ENCODE measurements at places on chromosomes 4 and X.

- no peak for DNase-seq
Observed at GRCh38 chr4:73452953-73453700, 17.1 kb downstream of the AFP start.

GRCh38 chr4:187550256-187550950, 445.2 kb upstream of the ZFP42 start:
- DNase-seq, result no peak

- DNase-seq, result no peak
Observed at GRCh38 chr4:48173056-48173991, 39.3 kb upstream of the TXK start.

- no peak for DNase-seq
Observed at GRCh38 chr4:10129196-10130177, 12.9 kb upstream of the WDR1 start.

DNA sequence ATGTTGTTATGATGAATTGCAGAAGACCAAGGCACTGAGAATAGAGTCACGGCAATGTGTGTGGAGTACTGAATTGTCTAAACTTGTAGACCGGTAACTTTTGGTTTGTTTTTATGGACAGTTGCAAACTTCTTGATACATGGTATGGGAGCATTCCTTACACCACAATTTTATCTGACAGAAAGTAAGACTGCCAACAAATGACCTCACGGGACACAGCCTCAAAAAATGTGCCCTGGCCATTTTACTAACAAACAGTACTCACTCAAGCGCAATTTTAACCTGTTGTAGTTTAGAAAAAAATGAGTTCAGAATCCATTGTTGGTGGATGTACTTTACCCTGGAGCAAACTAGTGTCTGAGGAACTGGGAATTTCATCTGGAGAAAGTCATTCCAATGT, 321.2 kb downstream of the CAMK2D start:
- DNase-seq, result no peak

DNA sequence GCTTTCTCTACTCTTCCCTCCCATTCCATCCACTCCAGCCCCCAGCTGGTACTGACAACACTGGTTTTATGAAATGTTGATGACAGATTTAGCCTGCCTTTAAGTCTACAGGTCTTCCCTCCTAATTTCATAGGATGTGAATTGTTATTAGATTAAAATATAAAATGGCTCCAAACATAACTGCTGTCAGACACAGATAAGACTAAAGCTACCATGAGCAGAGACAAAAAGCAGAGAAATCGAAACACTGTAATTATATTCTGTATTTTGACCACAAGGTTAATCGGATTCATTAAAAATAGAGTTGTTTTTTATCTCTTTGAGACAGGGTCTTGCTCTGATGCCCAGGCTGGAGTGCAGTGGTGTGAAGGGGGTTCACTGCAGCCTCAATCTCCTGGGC, 28.3 kb downstream of the SEC24D start:
- DNase-seq, result no peak

DNA sequence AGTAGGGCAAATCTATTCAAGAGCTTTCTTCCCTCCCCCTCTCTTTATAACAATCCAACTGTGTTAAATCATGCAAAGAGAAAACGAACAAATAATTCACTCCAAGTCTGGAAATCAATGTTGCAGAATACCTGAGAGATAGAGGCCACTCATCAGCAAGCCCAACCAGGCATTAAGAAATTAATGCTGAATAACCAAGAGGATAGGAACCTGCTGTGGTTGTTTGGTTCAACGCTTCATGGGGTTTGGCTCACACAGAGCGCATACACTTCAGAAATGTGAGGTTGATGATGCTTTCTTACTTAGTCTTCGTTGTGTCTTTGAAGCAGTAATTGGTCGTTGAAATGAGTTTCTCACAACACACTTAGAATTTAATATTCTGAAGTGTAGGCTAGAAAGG, 1540.0 kb upstream of the PABPC4L start:
- DNase-seq, result no peak

DNA sequence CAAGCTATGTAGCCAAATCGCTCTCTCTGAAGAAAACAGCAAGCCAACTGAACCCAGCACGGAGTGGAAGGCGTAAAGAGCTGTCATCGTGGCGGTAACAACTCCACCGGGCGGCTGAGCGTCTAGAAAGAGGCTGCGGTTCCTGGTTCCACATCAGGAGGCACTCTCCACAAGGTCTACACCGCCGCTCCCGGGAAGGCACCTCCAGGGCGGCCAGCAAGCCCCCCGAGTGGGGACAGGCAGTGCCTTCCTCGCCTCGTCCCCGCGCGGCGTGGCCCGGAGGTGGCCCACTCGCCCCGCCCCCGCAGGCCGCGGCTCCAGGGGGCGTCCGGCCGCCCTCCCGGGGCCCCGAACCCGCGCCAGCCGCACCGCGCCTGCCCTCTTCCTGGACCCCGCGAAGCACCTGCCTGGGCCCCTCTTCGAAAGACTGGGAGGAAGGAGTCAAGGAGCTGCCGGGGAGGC, 755 bp downstream of the KLHL8 start:
- peak; percentile 53 for DNase-seq

GRCh38 chr4:99735822-99736221, 78.2 kb upstream of the C4orf54 start:
- no peak for DNase-seq

- DNase-seq, result no peak
Observed at GRCh38 chrX:143988356-143988755, 104.5 kb downstream of the UBE2NL start.

DNA sequence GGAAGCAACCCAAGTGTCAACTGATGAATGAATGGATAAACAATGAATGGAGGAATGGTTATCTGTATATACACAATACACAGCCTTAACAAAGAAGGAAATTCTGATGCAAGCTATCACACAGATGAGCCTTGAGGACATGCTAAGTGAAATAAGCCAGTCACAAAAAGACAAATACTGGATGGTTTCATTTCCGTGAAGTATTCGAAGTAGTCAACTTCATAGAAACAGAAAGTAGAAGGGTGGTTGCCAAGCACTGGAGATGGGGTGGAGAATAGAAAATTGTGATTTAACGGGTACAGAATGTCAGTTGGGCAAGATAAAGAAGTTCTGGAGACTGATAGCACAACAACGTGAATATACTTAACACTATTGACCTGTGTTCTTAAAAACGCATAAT, 28.2 kb downstream of the CENPU start:
- no peak for DNase-seq

GRCh38 chrX:132743086-132743485, 215.3 kb downstream of the HS6ST2 start:
- DNase-seq, result no peak

DNA sequence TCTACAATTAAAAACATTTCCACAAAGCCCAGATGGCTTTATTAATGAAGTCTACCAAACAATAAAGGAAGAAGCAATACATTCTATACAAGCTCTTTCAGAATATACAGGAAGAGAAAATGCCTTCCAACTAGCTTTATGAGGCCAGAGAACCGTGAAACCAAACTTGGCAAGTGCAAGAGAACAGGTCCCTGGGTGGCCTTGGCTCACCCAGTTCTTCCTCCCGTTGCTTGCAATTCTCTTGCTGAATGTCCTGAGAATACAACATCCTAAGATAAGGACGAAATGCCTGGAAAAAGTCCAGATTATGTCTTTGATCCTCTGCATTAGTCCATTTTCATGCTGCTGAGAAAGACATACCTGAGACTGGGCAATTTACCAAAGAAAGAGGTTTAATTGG, 204.9 kb downstream of the MAD2L1 start:
- no peak for DNase-seq

DNA sequence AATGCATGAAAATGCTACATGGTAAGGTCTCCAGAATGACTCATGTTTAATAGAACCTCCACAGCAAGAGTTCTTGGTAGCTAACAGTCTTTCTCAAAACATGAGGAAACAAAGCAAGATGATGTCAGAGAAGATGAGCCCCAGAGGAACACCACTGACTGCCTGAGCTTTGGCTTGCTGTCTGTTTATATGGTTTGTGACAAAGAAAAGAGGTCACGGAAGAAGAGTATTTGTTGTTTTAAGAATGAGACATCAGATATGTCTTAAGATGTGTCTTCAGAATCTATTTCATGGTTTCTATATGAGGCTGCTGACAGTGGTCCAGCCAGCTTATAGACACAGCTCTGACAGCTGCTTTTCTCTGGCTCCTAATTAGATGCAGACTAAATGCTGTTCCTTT, 18.8 kb upstream of the AREG start:
- no peak for DNase-seq

DNA sequence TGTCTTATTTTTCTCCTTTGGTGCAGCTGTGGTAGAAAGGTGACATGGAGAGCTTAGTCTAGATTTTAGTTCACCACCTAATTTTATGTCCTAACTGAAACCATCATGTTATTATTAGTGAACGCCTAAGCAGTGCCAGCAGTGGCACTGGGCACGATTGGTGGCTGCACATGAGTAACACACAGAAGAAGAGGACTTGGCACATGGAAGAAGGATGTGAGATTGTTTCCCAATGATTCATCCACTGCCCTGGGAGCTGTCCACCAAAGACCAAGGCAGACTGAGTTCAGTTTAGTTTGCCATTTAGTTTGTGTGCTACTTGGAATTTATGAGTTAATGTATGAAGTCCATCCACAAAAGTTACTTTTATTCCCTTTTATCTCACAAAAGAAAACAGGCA, 68.1 kb upstream of the NAP1L5 start:
- DNase-seq, result no peak

- DNase-seq, result no peak
Observed at GRCh38 chr4:47462799-47463234, 685 bp downstream of the COMMD8 start.

GRCh38 chr4:169050881-169051760, 41.1 kb upstream of the CBR4 start:
- DNase-seq, result no peak

DNA sequence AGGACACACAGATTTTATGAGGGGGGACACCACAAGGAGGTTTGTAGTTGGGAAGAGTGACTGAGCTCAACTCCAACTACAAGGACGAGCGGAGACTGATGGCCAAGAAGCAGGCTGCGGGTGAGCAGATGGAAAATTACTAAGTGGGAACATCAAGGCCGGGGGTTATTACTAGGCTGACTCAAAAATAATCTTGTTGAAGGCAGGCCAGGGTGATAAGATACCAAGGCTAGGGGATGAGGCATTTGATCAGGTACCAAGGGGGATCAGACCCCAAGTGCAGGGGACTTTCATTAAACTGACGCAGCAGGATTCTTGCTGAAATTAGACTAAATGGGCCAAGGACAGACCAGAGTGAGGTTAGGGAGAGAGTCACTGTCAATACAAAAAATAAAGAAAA, 119.4 kb upstream of the SORBS2 start:
- no peak for DNase-seq

DNA sequence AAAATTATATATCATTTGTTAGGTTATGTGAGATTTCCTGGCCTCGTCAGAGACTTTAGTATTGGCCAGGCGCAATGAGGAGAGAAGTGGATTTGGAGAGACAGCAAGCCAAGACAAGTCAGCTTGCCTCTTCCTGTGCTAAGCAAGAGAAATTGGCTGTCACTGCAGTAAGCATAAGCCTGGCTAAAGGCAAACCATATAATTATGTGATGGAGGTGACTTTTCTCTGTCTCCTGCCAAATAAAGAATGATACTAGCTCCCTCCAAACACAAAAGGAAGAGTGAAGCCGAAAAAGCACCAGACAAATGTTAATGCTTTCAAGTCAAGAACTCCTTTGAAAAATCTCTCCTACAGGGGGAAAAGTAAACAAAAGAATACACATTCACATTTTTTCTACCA, 2246.0 kb downstream of the ARAP2 start:
- no peak for DNase-seq

- no peak for DNase-seq
Observed at GRCh38 chrX:132664273-132664672, 175.4 kb upstream of the MBNL3 start.

Measured in natural killer cell (primary cell).